NCI-H446 (cell line): ENCODE measurements at places on chromosomes 11 and 22.

DNA sequence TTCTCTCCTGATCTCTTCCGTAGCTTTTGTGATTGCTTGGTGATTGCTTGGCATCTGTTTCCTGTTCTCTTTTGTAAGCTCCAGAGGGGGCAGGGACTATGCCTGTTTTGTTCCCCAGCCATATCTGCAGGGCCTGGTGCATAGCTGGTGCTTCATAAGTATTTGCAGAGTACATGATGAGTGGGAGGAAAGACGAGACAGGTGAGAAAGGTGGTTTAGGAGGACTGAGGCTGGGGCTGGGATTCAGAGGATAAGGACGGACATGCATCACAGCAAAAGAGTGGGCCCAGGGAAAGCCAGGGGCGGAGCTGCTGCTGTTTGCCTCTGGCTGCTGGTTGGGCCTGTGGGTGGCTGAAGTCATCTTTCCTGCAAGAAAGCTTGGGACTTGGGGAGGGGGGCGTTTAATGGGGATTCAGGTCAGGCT is 62.4 kb downstream of the DSCAML1 start:
- DNase-seq: no peak

DNA sequence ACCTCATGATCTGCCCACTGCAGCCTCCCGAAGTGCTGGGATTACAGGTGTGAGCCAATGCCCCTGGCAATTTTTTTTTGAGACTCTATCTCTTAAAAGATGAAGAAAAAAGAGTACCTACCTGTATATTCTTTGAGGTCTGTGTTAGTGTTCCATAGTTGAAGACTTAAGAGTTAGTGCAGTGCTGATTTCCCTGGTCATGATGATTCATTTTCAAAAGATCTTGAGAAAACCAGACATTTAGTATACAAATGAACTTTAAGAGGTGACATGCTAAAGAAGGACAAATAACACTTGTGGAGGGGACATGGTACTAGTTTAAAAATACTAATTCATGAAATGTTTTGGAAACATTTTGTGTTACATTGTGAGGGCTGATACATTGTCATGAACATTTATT is 17.7 kb downstream of the CBL start:
- DNase-seq: no peak

DNA sequence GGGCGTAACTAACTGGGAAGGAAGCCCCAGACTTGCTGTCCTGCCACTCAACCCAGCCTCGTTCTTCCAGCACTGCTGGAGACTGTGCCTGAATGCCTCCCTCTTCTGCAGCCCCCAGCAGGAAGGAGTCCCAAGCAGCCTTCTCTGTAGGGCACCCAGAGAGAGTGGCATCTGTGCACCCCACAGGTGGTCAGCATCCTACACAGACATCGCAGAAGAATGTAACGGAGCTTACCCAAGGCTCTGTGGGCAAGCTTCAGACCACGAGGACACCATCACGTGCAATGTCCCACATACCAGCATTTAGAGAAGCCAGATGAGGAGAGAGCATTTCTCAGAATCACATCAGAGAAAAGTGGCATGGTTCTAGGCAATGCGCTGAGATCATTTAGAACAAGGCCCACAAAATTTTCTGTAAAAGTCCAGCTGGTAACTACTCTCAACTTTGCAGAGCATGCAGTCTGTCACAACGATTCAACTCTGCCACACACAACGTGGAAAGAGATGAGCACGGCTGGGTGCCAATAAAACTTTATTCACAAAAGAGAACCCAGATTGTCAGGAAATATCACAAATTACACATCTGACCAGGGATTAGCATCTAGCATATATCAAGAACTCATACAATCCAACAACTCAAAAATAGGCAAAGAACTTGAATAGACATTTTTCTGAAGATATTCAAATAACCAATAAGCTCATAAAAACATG is 33.4 kb downstream of the SHANK2 start:
- no peak for DNase-seq

DNA sequence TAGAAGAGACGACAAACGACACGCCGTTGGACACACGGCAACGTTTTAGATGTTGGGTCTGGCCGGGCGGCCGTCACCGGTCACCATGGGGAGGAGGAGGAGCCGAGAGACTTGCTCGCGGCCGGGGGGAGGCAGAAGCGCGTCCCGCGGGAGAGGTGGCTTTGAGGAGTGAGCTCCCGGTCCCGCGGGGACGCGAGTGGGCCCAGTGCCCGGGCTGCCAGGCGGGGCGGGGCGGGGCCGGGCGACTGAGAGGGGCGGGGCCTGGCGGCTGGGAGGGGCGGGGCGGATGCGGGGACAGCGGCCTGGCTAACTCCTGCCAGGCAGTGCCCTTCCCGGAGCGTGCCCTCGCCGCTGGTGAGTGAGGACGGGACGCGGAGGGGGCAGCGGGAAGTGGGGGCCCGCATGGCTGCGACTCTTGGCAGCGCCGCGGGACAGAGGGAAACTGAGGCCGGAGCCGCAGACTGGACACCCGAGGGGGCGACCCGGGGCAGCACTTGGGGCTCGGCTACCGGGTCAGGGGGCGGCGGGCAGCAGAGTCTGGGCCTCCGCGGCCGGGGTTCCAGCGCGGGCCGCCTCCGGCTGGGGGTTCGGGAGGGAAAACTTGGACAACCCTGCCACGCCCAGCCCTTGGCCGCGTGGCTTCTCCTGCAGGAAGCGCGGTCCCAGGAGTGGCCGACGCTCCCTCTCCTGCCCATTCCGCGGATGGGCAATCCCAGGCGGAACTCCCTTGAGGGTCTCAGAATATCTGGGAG is at the start of gene TSPO:
TSPO (plus strand) TSS at position 309 of the 752 bp plus-strand sequence. CDS start 7,680 bp downstream, outside the sequence.
- DNase-seq: peak; percentile 35

GRCh38 chr22:17724678-17725499 is 49.4 kb downstream of the BID start:
- DNase-seq: no peak

DNA sequence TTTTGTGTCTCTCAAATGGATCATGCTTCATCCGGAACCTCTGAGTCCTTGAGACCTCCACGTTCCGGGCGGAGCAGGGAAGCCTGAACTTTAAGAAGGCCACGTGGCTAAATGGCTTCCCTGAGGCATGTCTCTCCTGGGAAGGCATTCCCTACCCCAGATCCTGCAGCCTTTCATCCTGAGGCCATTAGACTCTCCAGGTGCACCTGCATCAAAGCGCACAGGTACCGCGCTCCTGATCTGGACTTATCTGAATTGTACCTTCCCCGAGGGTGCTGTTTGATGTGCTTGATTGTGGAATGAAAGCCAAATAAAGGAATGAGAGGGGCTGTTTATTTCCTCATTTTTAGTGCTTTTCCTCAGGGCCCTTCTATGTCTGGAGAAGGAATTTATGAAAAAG is 22.5 kb downstream of the C22orf31 start:
- DNase-seq: no peak

DNA sequence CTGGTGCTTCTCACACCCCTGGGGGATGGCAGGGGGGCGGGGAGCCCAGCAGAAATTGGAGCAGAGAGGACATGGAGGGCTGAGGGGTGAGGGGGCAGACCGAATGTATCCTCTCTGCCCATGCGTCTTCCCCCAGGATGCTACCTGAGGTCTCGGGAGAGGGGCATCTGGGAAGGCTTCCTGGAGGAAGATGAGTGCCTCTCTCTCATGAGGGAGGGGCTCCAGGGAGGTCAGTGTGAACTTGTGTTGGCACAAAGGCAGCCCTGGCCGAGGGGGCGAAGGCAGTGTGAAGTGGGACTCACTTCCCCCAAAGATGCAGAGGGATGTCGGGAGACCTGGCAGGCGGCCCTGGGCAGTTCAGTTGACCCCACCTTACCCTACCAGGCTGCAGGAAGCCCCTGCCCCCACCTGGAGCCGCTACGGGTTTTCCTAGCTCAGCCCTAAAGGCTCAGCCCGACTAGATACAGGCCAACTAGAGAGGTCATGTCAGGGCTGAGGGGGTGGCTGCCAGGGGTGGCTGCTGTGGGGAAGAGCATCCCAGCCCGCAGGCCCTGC is 10.4 kb downstream of the ASCL2 start:
- DNase-seq: no peak

GRCh38 chr11:12182676-12183541 is 72.5 kb downstream of the MICAL2 start:
- peak; percentile 11 for DNase-seq

- DNase-seq: no peak
Measured at GRCh38 chr11:65814986-65815565, 18.7 kb upstream of the SNX32 start.

GRCh38 chr11:65060913-65061408 is 2.6 kb upstream of the NAALADL1 start:
- DNase-seq: no peak

DNA sequence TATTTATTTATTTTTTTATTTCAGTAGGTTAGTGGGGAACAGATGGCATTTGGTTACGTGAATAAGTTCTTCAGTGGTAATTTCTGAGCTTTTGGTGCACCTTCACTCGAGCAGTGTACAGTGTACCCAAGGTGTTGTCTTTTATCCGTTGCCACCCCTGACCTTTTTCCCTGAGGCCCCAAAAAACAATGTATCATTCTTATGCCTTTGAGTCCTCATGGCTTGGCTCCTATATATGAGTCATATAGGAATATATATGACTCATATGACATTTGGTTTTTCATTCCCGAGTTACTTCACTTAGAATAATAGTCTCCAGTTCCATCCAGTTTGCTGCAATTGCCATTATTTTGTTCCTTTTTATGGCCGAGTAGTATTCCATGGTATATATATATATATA is 763.9 kb downstream of the NTM start:
- DNase-seq: no peak

DNA sequence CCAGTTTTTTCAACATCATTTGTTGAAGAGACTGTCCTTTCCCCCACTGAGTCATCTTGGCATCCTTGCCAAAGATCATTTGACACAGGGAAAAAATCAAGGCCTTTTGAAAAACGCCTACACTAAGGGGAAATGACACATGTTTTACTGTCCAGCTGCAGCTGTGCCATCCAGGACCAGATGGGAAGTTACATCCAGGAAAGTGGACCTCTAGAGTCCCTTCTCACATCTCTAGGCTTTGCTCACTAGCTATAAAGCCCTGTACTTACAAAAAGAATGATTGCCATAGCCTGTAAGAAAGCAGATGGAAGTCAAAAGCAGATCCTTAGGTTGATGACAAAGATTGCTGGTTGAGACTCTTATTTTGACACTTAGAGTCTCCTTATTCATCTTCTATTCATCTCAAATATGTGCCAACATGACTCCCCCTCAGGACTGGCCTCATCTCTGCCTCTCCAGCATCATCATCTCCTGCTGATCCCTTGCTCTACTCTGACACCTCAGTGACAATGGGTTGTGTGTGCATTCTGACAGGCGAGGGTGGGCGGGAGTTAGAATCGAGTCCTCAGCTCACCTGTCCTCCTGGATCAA is 22.8 kb downstream of the OSBP2 start:
- no peak for DNase-seq

- DNase-seq: no peak
Measured at GRCh38 chr11:112343368-112344039, 82.8 kb upstream of the PLET1 start.

GRCh38 chr11:55726715-55727324 is 46.4 kb upstream of the OR5D13 start:
- DNase-seq: peak; percentile 34

- DNase-seq: no peak
Measured at GRCh38 chr11:11635443-11635842, 13.6 kb upstream of the GALNT18 start.

DNA sequence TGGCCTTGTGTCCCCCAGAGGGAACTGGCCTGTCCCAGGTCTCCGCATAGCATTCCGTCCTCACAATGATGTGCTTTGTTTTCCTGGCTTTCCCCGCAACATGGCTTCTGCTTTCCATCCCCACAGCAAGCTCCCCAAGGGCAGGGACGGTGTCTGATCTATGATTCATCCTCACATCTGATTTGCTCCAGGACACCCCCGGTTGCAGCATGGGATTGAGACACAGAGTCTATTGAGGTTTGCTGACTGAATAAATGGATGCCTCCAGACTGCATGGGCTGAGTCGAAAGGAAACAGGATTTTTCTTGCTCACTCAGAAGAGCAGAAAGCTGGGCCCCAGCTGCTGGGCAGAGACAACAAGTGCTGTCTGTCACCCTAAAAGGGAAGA is 40.2 kb downstream of the LMO1 start:
- DNase-seq: no peak

- peak; percentile 71 for DNase-seq
Measured at GRCh38 chr11:56783448-56784041, 35.0 kb upstream of the OR9G4 start.

DNA sequence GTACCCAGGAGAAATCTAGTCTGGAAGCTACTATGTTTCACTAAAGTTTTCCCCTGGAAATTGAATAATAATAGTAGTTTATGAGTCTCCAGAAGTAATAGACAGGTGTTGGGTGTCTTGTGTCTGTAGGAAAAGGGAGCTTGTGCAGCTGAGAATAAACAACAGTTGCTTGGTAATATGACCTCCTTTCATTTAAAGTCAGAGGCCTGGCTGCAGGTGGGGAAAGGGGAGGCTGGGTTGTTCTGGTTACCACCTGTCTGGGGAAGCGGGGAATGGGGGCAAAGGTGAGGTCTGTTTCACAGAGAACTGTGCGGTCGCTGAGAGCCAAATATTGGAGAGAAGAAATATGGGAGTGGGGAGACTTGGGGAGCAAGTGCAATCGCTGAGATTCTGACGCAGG is 3.3 kb upstream of the GRAMD1B start:
- DNase-seq: no peak

DNA sequence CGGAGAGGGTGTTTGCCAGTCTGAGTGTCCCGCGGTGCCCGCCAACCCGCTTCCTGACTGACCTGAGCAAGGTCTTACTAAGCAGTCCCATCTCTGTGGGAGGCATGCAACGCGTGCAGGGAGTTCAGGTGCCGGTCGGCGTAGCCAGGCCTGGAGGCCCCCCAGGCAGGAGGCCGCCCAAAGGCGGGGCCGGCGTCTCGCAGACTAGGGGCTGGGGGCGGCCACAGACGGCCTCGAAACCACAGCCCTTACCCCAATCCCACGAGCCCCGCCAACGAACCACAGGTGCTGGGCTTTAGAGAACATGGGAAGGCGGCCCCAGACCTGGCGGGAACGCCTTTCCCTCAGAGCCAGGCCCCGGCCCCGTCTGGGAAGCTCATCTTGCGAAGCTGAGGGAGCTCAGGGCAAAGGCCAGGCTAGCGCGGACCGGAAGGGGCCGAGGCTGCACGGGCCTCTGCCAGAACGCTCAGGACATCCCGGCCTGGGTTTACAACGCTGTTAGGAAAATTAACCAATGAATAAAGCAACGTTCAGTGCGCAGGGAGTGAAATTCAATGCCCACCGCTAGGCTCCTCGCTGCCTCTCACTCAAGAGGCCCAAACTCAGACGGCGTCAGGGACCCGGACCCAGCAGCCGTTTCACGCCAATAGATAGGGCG is 2.1 kb upstream of the MTFP1 start:
- DNase-seq: no peak
